NCI-H1092 treated with DMSO at 0.1 percent for 48 hours (cell line): ENCODE measurements at places on chromosomes 4 and X.
A peak's percentile ranks its signal among the peaks of the same experiment; 100 is the strongest.

DNA sequence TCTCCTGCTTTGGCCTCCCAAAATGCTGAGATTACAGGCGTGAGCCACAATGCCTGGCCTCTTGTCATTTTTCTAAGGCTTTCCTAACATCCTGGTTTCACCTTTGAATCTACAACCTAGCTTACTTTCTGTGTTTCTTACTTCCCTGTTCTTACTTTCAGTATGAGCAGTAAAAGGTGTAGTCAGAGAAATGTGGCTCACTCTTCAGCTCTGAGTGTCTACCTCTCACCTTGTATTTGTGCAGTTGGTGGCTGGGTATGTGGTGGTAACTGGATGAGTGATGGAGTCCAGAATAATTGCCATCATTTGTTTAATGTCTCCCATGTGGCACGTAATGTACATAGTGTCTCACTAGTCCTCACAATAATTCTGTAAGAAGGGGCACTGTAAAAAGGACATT lies 19.1 kb upstream of the CXCL11 start:
- DNase-seq: no peak

DNA sequence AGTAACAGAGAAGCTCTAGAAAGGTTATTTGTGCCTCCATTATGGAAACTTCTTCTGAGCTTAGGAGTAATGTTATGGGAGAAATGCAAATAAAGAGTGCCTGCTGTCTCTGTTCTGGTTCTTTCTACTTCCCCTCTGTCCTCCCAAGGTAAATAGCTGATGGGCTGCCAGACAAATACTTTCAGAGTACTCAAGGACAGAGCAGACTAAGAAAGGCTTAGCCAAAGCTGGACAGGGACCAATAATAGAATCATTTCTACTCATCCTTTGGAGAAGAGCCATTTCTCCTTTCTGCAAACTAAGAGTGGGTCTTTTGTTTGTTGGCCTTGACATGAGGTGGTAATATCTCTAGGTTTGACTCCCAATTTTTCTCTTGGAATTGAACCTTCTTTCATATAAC lies 136.1 kb downstream of the MID1IP1 start:
- no peak for DNase-seq

- DNase-seq: no peak
These were observed 127.3 kb upstream of the FAT4 start for GRCh38 chr4:125187226-125188176.

DNA sequence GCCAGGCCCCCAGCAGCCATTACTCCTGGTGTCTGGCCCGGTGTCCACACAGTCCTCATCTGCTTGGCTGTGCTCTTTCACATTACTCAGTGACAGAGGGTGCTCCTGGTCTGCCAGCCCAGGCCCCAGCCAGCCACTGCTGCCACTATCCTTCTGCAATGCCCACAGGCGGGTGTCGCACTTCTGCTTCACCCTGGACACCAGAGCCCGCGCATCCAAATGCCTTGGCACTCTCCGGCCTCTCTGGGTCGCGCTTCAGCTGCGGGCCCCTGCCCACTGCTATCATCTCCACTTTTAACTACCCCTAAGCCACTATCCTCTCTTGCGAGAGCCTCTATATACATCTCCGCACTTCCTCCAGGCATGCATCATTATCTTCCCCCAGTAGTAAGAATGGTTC lies 76.4 kb upstream of the UCP1 start:
- DNase-seq: no peak

- DNase-seq: peak; percentile 52
These were observed 882 bp upstream of the STIM2 start for GRCh38 chr4:26859762-26860156.

DNA sequence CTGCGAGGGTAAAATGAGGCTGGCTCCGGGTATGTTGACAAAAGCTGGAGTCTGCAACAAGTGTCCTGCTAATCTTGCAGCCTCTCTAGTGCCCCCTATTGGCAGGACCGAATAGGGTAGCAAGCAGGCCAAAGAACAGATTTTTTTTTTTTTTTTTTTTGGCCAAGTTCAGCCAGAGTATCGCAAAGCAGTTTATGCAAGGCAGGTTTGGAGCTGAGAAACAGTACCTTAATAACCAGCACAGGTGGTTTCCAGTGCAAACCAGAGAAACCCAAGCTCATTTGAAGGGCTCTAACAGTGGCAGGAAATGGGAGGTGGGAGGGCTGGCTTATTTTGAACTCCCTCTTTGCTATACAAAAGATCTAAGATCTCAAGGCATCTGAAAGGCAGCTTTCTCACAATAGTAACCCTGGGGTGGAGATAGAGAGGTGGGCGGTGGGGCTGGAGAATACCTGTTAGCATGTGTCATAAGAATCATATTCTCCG lies 38.2 kb upstream of the OCIAD2 start:
- DNase-seq: no peak

DNA sequence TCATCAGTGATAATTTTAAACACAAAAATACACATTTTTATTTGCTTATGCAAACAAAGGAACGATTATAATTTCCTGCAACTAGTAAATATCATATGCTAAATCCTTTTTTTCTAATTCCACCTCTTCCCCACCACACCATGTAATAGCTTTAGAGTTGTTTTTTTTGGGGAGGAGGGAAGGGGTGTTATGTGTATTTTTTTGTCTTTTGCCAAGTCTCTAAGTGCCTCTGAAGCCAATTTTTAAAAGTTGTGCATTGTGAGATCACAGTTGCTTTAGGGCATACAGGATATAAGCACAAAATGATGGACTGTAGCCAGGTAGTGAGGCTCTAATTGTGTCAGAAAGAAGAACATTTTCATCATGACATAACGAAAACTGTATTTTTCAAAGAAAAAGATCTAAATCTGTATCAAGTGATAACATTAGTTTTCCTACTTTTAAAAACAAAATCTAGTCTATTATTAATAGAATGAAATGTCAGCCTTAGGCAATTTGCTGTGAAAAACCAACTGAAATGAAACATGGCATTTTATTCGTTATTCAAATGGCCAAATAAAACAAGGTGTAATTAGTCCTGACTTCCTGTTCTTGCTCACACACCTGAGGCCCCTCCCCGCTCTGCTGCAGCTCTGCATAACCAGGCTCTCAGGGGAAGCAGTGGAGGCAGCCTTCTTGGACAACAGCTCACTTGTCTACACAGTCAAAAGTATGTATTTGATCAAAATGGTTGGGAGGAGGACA lies 157.4 kb downstream of the PALLD start:
- DNase-seq: no peak

DNA sequence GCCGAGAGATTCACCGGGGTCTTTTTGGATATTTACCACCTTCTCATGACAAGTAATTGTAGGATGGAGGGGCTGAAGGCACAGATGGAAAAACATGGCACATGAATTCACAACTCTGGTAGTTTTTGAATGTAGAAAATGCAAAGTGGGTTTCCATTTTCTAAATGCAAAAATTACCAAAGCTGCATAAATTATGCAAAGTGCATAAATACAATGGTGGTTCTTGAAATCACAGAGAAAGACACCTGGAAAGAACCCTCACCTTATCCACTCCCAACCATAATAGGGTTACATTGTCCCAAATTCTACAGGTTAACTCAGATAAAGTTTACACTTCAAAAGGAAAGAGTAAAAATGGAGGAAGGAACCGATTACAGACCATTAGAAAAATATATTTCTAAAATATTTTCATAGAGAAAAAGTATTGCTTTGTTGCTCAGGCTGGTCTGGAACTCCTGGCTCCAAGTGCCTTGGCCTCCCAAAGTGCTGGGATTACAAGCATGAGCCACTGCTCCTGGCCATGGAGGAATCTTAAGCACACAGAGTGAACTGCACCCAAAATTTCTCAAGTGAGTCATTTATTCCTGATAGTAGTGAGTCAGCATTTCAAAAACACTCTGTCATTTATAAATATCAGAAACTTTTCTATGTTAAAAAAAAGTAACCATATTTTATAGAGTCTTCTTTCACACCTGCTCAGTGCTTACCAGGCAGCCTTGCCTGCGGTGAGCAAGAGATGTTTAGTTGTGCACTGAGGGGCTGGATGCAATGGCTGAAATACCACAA lies 101.4 kb downstream of the FIP1L1 start:
- DNase-seq: no peak

DNA sequence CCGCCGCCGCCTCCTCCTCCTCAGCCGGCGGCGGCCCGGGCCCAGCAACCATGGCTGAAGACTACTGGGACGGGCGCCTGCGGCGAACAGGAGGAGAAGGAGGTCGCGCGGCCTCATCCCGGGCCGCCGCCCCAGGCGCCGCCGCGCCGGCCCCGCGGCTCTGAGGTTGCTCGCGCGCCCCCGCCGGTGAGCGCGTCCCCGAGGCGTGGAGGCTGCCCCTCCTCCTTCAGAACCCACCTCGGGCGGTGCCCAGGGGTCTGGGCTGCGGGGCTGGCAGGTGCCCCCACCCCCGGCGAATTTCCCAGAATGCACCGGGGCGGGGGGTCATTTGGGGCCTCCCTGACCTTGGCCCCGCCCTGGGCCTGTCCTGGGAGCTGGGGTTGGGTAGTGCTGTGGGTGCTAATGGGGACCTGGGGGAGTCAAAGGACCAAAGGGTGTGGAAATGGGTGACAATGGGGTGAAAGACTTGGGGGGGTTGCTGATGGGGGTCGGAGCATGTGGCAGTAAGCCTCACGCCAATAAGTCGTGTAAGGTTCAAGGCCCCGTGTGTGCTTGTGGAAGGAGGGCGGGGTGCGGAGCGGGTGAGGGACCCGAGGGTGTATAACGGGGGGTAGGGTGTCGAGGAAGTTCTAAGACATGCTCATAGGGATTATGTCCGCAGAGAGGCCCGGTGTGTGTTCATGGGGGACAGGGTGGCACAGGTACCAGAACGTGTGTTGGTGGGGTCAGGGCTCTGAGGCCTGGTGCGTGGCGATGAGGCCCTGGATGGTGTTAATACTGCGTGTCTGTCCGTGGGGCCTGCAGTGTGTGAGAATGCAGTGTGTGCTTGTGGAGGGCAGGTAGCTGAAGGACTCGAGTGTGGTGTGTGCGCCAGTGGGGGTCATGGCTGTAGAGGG lies 687 bp downstream of the CDK16 start:
- no peak for DNase-seq

DNA sequence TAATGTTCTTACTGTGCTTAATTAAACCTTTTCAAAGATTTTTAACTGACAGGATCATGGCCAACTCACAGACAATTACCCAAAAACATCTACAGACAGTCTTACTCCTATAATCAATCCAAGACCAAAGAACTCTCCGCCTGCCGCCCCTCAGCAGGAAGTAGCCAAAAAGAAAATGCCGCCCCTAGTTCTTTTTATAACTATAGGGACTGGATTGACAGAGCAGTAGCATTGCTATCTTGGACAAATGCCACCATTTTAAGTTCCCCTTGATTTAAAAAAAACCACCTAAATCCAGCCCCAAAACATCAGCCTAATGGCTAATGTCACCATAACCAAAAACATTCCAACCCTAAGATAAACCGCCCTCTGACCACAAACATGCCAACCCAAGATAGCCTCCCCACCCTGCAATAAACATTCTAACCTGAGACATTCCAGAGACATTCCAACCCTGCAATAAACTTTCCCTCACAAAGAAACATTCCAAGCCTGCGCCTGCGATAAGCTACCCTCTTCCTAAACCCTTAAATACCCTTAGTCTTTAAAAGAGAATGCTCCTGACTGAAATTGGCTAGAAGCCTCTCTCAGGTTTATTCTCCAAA lies 77.0 kb downstream of the COQ2 start:
- DNase-seq: no peak

DNA sequence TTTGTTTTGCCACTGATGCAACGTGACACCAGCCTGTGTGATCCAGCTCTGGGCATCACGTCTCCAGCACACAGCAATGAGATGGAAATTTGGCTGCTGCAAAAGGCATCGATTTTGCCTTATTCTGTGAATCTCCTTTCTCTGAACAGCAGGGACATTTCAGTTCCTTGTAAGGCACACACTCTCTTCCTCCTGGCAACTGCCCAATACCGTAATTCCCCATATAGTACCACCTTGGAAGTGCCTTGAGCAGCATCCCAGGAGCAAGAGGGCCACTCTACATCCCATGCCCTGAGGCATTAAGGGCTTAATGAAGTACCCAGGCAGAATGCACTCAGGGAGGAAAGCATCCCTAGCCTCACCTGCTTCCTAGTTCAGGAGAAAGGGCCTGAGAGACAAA lies 10.5 kb upstream of the MAMLD1 start:
- DNase-seq: no peak

- no peak for DNase-seq
These were observed 29.7 kb downstream of the PARM1 start for GRCh38 chr4:74962584-74962983.

DNA sequence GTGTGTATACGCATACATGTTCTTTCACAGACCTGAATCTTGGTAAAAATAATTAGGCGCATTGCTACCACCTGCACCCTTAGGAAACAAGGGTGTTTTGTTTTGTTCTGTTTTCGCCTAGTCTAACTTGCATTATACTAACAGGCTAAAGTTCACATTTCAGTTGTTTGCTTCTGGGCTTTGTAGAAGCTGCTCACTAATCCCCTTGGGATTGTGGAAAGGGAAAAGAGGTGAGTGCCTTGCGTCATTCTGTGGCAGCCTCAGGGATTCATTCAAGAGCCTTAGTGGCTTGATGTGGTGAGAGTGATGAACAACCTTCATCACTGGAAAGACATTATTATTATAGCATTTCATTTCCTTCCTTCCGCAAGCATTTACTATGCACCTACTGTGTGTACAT lies 331.1 kb downstream of the ADGRL3 start:
- no peak for DNase-seq

- no peak for DNase-seq
These were observed 379.6 kb downstream of the IL15 start for GRCh38 chr4:142016031-142016430.

GRCh38 chrX:41023098-41023497 lies 62.1 kb upstream of the USP9X start:
- no peak for DNase-seq

GRCh38 chrX:103453655-103454054 lies 65.6 kb downstream of the RAB40A start:
- DNase-seq: no peak

GRCh38 chr4:75653845-75654503 lies 19.2 kb downstream of the G3BP2 start:
- DNase-seq: peak; percentile 11

DNA sequence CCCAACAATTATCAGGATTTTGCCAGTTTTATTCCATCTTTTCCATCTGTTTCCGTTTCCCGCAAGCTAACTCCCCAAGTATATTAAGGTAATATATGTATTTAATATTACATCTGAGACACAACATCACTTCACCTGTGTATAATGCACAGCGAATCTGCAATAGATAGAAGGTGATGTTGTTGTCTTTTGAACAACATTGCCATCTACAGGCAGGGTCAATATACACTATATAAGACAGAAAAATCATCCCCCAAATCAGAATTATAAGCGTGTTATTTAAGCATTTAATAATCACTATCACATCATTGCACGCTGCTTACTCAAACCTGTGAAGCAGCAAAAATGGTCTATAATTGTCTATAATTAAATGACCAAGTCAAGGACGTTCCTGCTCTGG lies 1115.5 kb downstream of the NLGN4X start:
- peak; percentile 13 for DNase-seq
